ENCODE measurements at places on chromosomes 5 and 9.

- DNase-seq, result no peak
These were observed 82.9 kb downstream of the CACNA1B start for GRCh38 chr9:137960496-137960895.

DNA sequence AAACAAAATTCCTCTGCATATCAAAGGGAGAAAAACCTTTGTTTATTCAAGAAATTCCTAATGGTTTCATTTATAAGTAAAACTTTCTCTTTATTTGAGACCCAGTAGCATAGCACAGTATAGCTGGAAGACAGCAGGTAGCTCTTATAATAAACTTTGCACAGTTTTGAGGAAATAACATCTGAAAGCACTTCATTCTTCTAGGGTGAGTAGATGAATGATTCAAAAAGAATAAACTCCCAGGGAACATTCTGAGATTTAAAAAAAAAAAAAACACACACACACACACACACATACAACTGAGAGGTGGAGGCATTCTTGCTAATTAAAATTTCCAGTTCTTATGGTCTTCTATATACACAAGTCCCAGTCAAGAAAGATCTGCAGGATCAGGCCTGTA is 197.3 kb downstream of the BNC2 start:
- DNase-seq, result peak; percentile 26

DNA sequence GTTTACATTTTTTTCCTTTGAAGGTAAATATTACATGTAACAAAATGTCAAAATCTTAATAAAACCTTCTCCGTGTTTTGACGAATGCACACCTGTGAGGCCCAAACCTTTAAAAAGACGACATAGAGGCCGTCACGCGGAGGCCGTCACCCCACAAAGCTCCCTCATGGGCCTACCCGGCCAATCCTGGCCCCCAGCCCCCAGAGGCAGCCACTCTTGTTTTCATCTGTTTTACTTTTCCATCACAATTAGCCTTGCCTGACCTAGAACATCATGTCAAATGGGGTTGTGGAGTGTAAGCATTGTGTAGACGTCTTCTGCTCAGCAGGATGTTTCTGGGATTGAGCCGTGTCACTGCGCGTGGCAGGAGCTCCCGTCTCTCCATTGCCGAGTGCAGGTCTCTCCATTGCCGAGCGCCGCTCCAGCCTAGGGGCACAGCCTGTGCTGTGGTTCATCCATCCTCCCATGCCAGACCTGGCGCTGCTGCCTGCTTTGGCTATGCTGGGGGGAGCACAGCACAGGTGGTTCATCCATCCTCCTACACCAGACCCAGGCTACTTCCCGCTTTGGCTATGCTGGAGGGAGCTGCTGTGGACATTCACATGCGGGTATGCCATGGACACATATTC is 52.2 kb upstream of the IRX4 start:
- no peak for DNase-seq

DNA sequence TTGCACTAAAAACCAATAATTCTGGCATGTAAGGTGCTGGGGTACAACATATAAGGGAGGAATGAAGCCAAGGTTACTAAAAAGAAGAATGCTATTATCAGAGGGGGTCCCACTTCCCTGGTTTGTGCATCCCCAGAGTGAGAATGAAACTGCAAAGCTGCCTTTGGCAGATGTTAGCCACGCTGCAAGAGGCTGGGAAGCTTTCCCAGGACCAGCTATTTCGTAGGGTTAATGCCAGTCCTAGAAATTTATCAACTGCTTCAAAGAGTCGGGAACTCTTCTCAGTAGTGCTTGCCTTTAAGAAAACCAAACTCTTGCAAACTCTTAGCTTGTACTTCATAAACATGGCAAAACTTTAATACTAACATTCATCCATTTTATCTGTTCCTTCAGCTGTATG is 87.5 kb upstream of the NR5A1 start:
- DNase-seq, result no peak

DNA sequence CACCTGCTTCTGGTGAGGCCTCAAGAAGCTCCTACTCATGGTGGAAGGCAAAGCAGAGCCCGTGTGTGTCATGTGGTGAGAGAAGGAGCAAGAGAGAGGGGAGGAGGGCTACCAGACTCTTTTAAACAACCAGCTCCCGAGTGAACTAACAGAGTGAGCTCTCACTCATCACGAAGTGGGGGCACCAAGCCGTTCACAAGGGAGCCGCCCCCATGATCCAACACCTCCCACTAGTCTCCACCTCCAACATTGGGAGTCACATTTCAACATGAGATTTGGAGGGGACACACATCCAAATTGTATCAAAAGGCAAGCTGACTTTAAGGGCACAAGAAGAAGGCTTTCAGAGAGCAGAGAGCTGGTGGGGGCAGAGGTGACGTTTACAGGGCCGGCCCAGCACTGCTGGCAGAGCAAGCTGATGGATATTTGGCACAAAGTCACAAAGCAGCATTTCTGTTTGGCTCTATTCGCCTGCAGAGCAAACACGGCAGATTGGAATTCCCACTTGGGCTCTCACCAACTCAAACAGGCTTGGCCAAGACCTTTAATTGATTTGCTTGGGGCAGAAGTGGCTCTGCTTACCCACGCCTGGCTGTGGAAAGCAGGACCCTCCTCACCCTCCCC is 20.0 kb downstream of the PITX1 start:
- DNase-seq, result no peak

DNA sequence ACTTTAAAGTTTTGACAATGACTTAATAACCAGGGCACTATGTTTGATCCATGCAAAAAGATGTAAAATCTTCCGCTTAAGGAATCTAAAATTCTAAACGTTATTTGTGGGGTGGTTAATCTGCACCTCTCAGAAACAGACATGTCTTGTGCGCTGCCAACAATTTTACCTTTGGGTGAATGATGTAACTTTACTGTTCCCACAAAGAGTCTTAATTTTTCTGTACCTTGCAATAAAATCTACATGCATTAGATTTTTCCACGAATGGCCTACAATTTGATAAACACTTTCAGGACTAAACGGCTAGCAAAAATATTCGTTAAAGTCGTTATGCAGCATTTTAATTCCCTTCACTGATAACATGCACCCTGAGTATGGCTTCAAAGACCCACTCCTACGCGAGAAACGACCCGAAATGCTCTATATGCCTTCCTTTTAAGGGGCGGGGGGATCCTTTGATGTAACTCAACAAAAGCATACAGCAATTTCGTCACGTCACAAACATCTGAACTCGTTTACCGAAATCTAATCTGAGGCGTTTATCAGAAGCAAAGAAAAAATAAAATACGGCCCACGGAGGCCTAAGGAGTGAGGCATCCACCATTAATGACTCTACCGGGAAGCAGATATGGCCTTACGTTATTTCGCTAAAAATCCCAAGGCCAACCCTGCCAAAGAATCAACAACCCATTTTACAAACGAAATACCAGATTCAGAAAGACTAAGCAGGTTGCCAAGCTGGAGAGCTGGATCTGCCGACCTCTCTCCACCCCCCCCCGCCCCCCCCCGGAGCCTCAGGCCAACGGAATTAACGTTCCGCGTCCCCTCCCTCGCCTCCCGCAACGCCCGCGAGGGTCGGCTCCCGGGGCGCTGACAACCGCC is 621 bp downstream of the AK6 start:
- DNase-seq, result peak; percentile 11

- DNase-seq, result no peak
These were observed 6.8 kb upstream of the TIFAB start for GRCh38 chr5:135458921-135459331.

DNA sequence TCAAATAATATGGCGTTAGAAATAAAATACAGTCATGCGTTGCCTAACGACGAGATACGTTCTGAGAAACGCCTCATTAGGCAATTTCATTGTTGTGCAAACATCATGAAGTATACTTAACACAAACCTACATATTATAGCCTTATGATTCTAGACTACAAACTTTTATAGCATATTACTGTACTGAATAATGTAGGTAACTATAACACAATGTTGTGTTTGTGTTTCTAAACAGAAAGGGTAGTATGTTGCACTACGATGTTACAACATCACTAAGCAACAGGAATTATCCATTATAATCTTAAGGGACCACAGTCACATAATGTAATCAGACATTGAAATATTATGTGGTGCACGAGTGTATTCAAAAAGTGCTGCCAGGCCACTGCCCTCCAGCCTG is 3.0 kb upstream of the SMC2 start:
- peak; percentile 18 for DNase-seq

DNA sequence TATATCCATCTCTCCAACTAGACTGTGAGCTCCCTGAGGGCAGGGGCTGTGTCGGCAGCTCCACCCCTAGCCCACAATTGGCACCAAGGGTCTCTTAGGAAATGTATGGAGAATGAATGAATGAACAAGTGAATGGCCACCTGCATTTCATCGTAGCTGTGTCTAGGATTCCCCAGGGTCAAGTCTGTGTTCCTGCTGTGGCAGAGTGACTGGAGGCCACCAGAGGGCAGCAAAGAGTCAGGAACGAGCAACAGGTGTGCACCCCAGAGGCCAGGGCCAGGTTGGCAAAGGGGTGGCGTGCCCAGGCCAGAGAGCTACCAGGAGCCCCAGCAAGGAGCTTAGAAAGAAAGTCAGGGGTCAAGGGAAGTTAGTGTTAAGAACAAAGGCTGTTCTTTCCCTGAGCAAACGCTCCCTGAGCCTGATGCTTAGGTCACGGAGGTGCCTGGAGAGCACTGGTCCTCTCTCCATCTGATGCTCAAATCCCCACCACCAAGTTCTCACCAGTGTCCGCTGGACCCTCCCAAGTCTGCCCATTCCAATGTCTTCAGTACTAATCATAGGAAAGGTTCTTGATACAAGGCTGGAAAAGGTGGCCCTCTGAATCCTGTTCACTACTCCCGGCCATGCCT is 160.7 kb downstream of the PAX5 start:
- peak; percentile 32 for DNase-seq

GRCh38 chr5:72288924-72289323 is 31.1 kb downstream of the MRPS27 start:
- DNase-seq, result no peak

DNA sequence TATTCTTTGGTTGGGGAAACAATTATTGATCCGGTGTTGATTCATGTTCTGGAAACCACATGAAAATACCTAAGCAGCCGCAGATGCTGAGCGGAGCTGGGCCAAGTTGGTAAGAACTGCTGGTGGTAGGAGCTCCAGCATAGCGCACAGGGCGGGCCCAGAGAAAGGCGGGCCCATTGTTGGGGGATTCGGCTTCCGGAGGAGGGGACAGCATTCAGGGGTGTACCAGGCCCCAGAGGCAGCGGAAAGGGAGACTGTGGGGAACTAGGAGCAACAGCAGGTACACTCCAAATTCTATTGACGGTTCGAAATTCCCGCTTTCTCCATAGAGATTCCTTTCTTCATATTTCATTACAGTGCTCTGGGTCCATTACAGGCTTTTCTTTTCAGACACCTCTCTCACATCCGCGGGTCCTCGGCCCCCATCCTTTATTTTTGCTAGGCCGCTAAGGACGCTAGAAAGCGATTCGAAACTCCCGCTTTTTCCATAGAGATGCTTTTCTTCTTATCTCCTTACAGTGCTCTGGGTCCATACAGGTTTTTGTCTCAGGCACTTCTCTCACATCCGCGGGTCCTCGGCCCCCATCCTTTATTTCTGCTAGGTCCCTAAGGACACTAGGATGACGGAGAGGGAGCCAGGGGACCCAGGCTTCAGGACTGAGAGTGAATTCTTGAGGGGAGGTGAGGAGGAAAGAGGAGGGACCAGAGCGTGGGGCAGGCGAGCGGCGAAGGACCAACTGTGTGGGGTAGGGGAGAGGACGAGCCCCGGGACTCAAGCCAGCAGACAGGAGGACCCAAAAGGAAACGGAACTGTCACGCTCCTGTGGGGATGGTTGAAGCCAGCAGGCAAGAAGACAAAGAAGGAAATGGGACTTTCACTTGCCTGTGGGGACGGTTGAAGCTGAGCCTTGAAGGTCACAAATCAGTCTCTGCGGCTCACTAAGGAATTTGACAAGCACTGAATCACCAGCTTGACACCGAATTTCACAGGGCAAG is at the start of gene CCDC152:
Gene CCDC152 (plus strand): TSS at position 213 of the 996 bp plus-strand sequence. CDS start 2,304 bp downstream, outside the sequence.
- peak; percentile 28 for DNase-seq

DNA sequence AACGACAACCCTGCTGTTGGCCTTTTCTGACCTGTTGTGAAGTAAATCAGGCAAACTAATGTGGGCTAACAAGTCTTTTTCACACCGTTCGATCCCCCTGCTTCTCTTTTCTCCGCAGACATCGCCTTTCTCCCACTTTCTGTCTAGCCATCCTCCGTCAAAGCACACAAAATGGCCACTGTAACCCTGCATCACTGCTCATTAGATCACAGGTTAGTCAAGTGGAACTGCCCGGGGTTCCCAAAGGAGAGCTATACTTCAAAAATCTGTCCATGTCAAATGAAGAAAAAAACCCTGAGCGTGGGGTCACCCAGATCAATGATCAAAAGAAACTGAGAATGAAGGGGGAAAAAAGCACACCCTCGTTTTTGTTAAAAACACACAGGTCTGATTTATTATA is 212.1 kb downstream of the ARL15 start:
- no peak for DNase-seq

GRCh38 chr5:180093651-180094382 is 22.3 kb upstream of the RNF130 start:
- no peak for DNase-seq

DNA sequence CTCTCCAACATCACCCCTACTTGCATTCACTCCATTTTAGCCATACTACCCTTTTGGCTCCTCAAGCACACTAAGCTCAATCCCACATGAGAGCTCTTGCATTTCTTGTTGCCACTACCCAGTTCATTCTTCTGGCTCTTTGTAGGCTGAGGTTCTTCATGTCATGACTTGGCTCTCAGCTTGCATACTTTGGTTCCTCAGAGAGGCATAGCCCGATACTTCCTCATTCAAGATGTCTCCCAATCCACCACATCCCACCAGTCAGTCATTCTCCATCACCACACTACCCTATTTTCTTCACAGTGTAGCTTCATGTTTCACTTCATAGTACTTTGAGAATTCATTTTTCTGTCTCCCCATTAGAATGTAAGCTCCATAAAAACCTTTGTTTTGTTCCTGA is 116.7 kb downstream of the NR6A1 start:
- no peak for DNase-seq

GRCh38 chr5:156540491-156540890 is 213.5 kb downstream of the SGCD start:
- DNase-seq, result no peak

- no peak for DNase-seq
These were observed 79.4 kb downstream of the SNX24 start for GRCh38 chr5:122924719-122925395.

- DNase-seq, result no peak
These were observed 9.0 kb upstream of the CATSPER3 start for GRCh38 chr5:134958755-134959154.

DNA sequence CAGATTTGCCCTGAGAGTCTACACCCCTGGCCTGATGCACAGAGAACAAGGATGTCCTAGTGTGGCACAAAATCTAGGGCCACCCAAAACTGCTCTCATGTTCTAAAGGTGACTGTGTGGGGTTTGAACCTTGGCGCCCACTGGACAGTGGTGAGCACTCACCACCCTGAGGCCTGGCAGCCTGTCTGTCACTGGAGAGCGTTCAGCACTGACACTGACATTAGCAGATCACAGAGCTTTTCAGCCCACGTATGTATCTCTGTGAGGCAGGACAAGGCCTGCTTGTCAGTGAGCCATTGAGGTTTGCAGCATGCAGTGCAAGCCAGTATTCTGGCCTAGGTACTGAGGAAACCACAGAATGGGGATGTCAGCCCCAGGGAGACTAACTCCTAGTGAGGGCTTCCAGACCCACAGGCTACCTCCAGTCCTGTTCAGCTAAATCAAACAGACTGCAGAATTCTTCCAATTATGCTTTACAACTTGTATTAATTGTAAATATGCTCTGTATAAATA is 38.9 kb upstream of the SLC2A8 start:
- DNase-seq, result no peak

GRCh38 chr5:137453483-137454080 is 45.5 kb downstream of the SPOCK1 start:
- DNase-seq, result peak; percentile 70

Data from astrocyte of the cerebellum (primary cell).